ENCODE measurements at places on chromosomes 12 and 14.

GRCh38 chr12:62345667-62346066 lies 85.5 kb downstream of the USP15 start:
- no peak for DNase-seq

GRCh38 chr12:121626853-121627640 lies 717 bp downstream of the ORAI1 start:
- DNase-seq = peak; percentile 6

GRCh38 chr12:117139025-117139717 lies 40.0 kb upstream of the TESC start:
- DNase-seq = no peak

DNA sequence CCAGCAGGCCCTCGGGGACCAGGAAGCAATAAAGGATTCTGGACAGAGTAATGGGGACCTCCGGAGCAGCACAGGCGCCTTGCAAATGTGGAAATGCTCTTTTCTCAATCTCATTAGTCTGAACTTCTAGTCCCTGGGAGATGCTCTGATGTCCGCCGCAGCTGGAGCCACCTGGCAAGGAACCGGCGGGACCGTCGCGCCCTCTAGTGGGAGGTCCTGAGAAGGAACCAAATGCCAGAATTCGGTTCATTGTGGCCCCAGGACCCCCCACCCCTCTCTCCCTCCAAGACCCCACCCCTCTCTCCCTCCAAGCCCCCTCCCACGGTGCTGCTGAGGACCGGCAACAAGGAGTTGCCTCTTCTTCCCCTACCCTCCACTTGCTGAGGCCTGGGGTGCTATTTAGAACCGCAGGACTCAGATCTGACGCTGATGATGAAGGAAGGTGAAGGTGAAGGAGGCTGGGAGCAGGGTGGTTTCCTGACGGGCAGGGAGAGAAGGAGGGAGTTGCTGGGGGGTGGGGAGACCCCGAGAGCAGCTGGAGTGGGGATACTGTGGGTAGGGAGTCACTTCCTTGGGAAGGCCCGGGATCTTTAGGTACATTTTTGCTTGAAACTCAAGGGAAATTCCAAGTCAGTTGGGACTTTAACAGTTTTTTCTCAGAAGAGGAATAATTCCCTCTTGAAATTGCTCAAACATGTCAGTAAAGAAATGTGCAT lies 42.5 kb downstream of the SMIM41 start:
- DNase-seq = peak; percentile 67

DNA sequence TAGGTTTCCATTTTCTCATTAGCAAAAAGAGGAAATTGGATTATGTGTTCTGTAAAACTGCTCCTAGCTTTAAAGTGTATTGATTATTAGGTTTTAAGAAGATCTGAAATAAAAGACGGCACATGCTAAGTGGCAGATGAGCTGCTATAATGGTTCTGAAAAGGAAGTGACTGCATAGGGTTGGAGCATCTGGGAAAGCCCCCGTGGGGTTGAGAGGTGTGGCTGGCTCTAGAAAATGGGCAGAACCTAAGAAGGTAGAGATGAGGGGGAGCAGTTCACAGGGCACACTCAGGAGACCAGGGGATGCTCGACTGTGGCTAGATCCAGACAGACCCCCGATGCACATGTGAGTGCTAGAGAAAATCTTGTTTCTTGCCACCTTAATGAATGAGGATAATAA lies 1.9 kb downstream of the IFNG-AS1 start:
- no peak for DNase-seq

DNA sequence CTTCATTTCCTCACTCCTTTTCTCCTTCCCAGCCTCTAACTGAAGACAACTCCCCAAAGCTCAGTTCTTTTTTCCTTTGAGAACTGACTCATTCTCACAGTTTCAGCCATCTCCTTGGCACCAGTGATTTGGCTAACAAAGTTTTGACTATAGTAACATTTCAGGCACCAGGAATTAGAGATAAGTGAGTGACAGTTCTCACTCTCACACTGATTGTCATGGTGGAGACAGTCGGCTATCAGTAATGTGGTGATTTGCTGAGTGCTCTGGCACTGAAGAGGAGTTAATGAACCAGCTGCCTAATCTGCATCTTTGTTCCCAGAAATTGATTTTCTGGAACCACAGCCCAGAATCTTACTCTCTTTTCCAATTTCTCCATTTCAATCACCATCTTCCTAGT lies 29.5 kb downstream of the HELB start:
- no peak for DNase-seq
